ENCODE measurements at places on chromosomes 7 and 10. TPM values are rescaled to one million over a fixed set of nuclear protein-coding genes. Genes with fewer than 3 reads are reported as not detected.

The PAX4 gene
- total RNA-seq = 2.9 TPM

The MAT1A gene
- total RNA-seq = 1.2 TPM

The KBTBD2 gene
- total RNA-seq = 74.6 TPM

The ANXA7 gene
- total RNA-seq = 61.9 TPM

The STEAP1 gene
- 3.9 TPM for total RNA-seq

All from umbilical cord (tissue), 2 donors.